CD4-positive, alpha-beta T cell treated with Interleukin-6 for 4 hours (primary cell): ENCODE measurements at places on chromosomes 6 and 20.

GRCh38 chr6:119237177-119237715 lies 112.3 kb downstream of the MAN1A1 start:
- DNase-seq: no peak

DNA sequence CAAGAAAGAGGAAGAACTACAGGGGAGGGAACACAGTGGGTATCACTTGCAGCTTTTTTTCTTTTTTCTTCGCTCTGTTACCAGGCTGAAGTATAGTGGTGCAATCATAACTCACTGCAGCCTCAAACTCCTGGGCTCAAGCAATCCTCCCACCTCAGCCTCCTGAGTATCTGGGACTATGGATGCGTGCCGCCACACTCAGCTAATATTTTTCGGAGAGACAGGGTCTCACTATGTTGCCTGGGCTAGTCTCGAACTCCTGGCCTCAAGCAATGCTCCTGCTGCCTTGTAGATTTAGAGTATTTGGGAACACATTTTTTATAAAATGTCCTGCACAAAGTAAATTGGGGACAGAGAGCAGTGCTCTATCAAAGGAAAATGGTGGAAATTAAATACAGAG lies 28.3 kb downstream of the PARD6B start:
- no peak for DNase-seq

GRCh38 chr6:111677249-111677990 lies 71.7 kb upstream of the TRAF3IP2 start:
- DNase-seq: no peak

GRCh38 chr20:35472209-35472608 lies 16.8 kb downstream of the CEP250 start:
- no peak for DNase-seq

GRCh38 chr6:108673602-108674001 lies 112.9 kb downstream of the FOXO3 start:
- DNase-seq: no peak

- no peak for DNase-seq
Measured at GRCh38 chr6:29989211-29989610, 46.9 kb downstream of the HLA-A start.

- DNase-seq: no peak
Measured at GRCh38 chr6:15790116-15790515, 127.3 kb upstream of the DTNBP1 start.

- no peak for DNase-seq
Measured at GRCh38 chr20:8654486-8654885, 414.4 kb upstream of the PLCB4 start.
